MCF 10A (cell line): ENCODE measurements at places on chromosomes 11 and 22. TPM values are rescaled to one million over a fixed set of nuclear protein-coding genes. Genes with fewer than 3 reads are reported as not detected.
A peak's percentile ranks its signal among the peaks of the same experiment; 100 is the strongest.

Gene RPS6KB2
- 49.8 and 60.1 TPM in 2 replicates for total RNA-seq

Gene SGSM1
- total RNA-seq, result 0.10 and 0.14 TPM in 2 replicates

DNA sequence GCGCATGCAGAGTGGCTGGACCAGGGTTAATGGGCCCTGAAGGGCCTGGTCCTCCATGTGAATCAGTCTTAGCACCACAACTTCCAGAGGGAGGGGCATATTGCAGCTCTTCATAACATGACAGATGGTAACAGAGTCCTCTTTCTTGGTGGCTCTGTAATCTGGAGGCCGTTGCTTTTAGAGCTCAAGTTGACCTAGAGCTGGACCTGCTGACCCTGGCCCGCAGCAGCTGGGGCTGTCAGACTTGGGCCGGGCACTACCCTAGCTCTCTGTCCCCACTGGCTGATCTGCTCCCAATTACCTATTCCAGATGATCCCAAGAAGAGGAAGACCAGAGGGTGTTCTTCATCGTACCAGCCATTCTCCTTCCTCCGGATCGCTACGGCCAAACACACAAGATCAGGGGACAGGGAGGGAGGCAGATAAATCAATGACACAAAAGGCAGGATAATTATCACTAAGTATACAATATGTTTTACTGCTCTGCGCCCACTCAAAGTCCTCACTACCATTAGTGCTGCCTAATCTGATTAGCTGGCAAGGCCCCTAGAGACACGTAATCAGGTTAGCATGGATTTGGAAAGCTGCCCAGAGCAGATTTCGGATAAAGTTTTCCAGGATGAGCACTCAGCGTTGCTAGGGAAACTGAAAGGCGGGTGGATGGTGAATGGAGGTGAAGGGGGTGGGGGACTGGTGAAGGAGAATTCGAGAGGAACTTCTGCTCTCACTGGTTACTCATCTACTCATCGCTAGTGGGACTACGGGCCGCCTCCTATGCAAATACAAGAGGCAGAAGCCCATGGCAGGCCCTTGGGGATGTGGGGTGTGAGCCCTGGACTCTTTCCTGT lies 64.5 kb upstream of the PHOX2A start:
- H3K27ac ChIP-seq, result no peak overlapping the region
- peak; percentile 18 for DNase-seq
- no peaks in the 10 kb centered on the region for H3K4me1 ChIP-seq
- H3K36me3 ChIP-seq, result no peaks in the 10 kb centered on the region

DNA sequence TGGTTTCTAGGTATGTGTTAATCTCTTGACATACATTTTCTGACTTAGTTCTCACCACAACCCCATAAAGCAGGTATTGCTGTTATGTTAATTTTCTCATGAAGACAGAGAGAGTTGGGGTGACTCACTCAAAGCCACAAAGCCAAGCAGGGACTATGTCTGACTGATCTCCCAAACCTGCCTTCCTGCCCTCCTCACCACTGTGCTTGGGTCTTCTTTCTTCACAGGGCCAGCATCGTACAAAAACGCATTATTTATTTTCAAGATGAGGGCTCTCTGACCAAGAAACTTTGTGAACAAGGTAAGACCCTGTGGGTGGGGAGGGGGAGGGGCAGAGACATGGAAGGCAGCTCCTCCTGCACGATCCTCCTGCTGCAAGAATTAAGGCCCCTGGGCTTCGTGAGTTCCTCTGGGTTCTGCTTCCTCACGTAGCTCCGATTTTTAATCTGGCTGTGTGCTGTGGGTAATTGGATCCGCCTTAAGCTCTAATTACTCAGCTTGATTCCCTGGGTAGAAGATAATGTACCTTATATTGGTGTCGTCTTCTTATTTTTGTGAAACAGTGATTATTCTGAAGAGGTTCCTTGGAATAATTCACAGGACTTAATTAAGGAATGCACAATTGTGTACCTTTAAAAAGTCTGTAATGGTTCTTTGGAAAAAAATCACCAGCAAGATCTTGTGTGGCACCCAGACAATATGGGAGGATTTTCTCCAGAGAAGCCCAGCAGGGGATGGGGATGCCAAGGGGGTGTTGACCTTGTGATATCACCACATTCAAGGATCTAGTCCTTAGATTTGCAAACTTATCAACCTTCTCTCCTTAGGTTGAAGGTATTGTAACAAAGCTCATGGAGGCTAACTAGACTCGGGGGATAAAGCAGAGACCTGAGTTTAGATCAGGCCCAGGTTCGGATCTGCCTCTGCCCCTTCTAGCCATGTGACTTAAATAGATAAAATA lies 112.9 kb downstream of the SPON1 start:
- no peak overlapping the region for H3K27ac ChIP-seq
- H3K4me1 ChIP-seq, result no peaks in the 10 kb centered on the region
- H3K27me3 ChIP-seq, result peaks cover 37% of the 10 kb centered on the region
- peak; percentile 43 for DNase-seq
- H3K4me3 ChIP-seq, result no peak overlapping the region

DNA sequence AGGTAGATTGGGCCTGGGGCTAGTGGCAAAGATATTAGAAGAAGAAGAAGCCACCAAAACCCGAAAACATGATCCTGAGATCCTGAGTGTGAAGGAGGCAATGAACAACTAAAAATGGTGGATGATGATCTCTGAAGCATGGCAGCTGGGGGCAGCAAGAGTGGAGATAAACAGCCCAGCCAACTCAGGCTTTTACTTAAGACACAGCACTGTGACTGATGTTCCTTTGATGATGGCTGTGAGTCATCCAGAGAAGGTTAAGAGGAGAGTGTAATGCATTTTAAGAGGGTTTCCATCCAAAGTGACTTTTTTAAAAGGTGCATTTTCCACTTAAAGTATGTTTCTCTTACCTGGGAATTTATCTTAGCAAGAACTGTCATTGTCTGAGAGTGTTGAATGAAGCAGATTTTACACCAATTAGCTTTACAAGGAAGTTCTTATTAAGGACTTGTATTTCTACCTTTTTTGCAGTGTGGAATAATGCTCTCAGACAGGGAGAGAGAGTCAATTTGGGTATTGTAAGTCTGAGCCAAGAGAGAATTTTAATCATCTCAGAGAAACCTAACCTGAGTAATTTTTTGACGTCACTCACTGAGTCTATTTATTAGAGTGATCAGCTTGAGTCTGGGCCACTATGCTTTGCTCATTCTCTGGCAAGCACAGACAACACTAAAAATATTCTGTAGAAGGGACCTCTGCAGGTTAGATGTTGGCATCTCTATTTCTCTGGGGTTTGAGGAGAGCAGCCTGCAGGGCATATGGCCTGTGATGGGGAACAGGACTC lies 14.1 kb upstream of the CALCB start:
- peak; percentile 14 for DNase-seq
- H3K27ac ChIP-seq, result no peak overlapping the region
- no peaks in the 10 kb centered on the region for H3K27me3 ChIP-seq
- peaks cover 7% of the 10 kb centered on the region for H3K4me1 ChIP-seq
- no peaks in the 10 kb centered on the region for H3K36me3 ChIP-seq

DNA sequence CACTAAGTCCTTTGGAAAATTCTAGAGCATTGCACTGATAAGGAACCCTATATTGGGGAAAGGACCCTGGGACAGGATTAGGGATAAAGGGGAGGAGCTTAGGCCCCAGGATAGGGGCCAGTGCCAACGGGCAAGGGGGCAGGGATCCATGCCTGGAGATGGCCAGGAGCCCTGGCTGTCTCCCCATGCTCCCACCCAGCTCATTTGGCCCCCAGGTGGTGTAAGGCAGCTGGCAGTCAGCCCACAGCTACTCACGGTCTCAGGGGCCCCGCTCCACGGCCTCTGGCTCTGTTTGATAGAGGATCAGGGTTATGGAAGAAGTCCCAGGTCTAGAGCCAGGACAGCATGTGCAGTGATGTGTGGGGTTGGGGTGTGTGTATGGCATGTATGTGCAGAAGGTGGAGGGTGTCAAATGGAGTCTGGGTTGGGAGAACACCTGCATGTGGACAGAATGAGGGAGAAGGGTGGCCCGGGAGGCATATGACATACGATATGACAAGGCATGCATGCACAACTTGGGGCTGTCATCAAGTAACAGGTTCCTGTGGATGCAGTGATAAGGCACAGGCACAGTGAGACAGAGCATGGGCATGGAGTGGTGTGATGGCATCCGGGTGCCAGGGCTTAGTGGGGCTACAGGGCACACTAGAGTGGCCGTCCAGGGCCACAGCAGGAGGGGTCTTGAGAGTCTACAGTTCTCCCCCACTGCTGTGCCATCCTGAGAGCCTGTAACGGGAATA lies 18.4 kb upstream of the PDE2A start:
- peaks cover 47% of the 10 kb centered on the region for H3K36me3 ChIP-seq
- DNase-seq, result no peak
- no peak overlapping the region for H3K27ac ChIP-seq
- H3K27me3 ChIP-seq, result no peaks in the 10 kb centered on the region
- no peaks in the 10 kb centered on the region for H3K4me1 ChIP-seq

Gene POTEH
- not detected in 2 replicates for total RNA-seq

GRCh38 chr11:6219359-6219758 lies 14.0 kb downstream of the C11orf42 start:
- H3K27me3 ChIP-seq, result no peaks in the 10 kb centered on the region
- H3K4me1 ChIP-seq, result peaks cover 13% of the 10 kb centered on the region
- H3K27ac ChIP-seq, result peak overlapping the region; percentile 57
- DNase-seq, result peak; percentile 95
- no peak overlapping the region for H3K4me3 ChIP-seq

Gene KRTAP5-1
- total RNA-seq, result not detected in 2 replicates

Gene MUC6
- total RNA-seq, result not detected in 2 replicates

Gene NDUFC2
- total RNA-seq, result 156 and 186 TPM in 2 replicates

GRCh38 chr11:126423743-126424142 lies 68.3 kb downstream of the ST3GAL4 start:
- H3K4me3 ChIP-seq, result no peak overlapping the region
- DNase-seq, result no peak
- H3K27me3 ChIP-seq, result no peaks in the 10 kb centered on the region
- H3K27ac ChIP-seq, result no peak overlapping the region

DNA sequence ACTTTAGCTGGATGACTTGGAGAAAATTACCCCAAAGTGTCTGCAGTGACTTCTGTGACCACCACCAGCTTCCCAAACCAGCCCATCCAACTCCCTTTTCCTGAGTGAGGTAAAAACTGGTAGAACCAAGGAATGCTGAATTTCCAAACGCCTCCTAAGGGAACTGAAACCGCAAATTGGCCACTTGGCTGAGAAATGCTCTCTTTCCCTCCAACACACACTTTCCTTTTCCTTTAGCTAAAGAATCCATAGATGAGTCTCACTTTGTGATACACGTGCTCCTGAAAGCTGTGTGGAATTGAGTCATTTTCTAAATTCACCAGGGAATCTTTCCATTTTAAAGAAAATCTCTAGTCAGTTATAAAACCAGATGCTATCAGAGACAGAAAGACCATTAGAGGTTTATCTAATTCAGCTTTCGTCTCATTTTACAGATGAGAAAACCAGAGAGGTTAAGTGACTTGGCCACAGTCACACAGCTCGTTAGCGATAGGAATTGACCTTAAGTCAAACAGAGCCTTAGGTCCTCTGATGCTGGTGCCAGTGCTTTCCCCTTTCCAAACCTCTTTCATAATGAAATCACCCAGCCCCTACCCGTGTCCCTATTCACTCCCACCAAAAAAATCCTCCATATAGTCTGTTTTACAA lies 137.2 kb downstream of the COMMD9 start:
- peaks cover 16% of the 10 kb centered on the region for H3K36me3 ChIP-seq
- H3K27ac ChIP-seq, result peak overlapping the region; percentile 82
- no peak overlapping the region for H3K4me3 ChIP-seq
- no peaks in the 10 kb centered on the region for H3K27me3 ChIP-seq
- H3K4me1 ChIP-seq, result peaks cover 53% of the 10 kb centered on the region

DNA sequence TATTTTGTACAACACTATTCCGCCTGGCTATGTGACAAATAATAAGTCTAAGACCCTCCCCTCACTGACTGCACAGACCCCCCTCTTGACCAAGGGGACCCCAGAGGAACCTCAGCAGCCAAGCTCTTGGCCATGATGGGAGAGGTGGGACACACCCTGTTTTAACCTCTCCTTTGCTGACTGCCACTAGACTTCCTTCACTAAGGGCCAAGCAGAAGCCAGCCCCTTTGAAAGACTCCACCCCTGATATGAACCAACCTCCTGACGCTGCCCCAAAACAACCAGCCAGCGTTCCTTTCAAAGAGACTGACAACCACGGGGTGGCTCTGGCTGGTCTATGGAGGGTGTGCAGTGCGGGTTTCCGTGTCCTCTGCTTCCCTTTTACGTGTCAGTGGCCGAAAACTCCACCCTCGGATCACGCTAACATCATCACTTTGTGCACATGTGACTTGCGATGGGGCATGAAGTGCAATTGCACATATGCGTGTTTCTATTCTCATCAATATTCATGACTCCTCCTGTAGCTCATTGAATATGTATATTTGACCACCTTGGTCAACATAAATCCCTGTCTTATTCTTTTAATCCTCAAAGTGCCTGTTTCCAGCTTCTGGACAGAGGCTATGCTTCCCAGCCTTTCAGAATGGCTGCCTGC lies 643.9 kb downstream of the TBC1D22A start:
- H3K36me3 ChIP-seq, result no peaks in the 10 kb centered on the region
- no peak overlapping the region for H3K4me3 ChIP-seq
- peaks cover 29% of the 10 kb centered on the region for H3K27me3 ChIP-seq
- peaks cover 4% of the 10 kb centered on the region for H3K4me1 ChIP-seq
- no peak overlapping the region for H3K27ac ChIP-seq
- no peak for DNase-seq

GRCh38 chr11:71075871-71076420 lies 176.4 kb downstream of the SHANK2 start:
- no peaks in the 10 kb centered on the region for H3K4me1 ChIP-seq
- DNase-seq, result no peak
- H3K27me3 ChIP-seq, result no peaks in the 10 kb centered on the region
- H3K36me3 ChIP-seq, result no peaks in the 10 kb centered on the region
- H3K4me3 ChIP-seq, result no peak overlapping the region

Gene C11orf58
- 230 and 249 TPM in 2 replicates for total RNA-seq

Gene LUZP2
- total RNA-seq, result not detected in 2 replicates

Gene TMPRSS5
- 0.49 and 0.83 TPM in 2 replicates for total RNA-seq

Gene OR8D4
- not detected in 2 replicates for total RNA-seq

- H3K36me3 ChIP-seq, result no peaks in the 10 kb centered on the region
- H3K27me3 ChIP-seq, result no peaks in the 10 kb centered on the region
- H3K4me1 ChIP-seq, result no peaks in the 10 kb centered on the region
- no peak overlapping the region for H3K4me3 ChIP-seq
Observed at GRCh38 chr11:85089654-85090053, 537.5 kb downstream of the DLG2 start.

Gene ATG16L2
- 9.9 and 11.2 TPM in 2 replicates for total RNA-seq

Gene CYP2D6
- 2.0 and 3.5 TPM in 2 replicates for total RNA-seq

DNA sequence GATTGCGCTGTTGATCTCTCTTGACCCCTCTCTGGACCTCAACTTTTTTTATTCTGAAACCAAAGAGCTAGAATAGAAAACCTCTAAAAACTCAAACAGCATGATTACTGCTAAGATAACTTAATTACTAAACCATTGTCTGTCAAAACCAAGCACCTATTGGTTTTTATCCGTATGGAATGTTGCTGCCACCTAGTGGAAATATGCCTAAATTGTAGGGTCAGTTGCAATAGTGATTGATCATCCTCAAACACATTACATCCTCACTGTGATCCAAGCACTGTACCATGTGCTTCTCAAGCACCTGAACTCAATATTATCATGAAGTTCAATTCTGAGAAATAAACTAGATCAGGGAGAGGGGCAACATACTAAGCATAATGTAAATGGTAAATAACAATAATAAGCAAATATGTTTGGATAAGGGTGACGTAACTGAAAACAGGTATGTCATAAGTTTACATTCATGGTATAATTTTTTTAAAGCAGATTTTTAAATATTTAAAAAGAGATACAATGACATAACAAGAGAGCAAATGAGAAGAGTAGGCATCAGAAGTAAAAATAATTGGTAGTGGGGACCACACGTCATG lies 3.8 kb upstream of the OR5A2 start:
- no peaks in the 10 kb centered on the region for H3K36me3 ChIP-seq
- H3K27me3 ChIP-seq, result peaks cover 50% of the 10 kb centered on the region
- no peaks in the 10 kb centered on the region for H3K4me1 ChIP-seq
- H3K27ac ChIP-seq, result no peak overlapping the region
- H3K4me3 ChIP-seq, result no peak overlapping the region
